ENCODE measurements at places on chromosomes 1 and 21. TPM values are rescaled to one million over a fixed set of nuclear protein-coding genes. Genes with fewer than 3 reads are reported as not detected.

DNA sequence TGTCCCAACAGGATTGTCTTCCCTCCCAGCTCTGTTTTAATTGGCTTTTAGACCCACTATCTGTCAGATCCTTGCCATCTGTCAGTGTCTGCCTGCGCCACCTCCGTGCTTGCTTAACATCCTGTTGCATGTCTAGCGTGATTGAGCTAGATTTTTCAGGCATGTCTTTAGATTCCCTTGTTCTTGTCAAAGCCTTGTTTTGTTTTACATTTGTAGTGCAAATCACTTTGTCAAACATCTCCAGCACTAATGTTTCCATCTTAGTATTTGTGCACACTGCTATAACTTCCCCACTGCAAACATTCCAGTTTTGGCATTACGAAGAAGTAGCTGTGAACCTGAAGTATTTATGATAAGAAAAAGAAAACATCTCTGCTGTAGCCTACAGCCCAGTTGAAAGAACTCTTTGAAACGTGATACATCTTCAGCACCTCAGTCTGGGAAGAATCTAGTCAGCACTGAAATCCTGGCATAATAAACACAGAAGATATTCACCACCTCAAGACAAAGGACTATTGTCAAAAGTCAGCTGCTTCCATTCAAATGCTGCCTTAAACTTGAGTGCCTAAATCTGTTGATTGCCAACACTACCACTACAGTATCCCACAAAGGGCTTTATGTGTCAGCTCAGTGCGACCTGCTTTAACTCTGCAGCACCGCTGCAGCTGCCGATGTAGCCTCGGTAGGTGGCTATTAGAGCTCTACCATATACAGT lies 105.0 kb downstream of the FNBP1L start:
- DNase-seq, result no peak

DMRTA2 gene
- not detected for total RNA-seq

ZNF678 gene
- total RNA-seq, result 4.1 TPM

- no peak for DNase-seq
Observed at GRCh38 chr1:81733480-81733879, 67.3 kb upstream of the ADGRL2 start.
